BJ (cell line): ENCODE measurements at places on chromosomes 12 and 14.

DNA sequence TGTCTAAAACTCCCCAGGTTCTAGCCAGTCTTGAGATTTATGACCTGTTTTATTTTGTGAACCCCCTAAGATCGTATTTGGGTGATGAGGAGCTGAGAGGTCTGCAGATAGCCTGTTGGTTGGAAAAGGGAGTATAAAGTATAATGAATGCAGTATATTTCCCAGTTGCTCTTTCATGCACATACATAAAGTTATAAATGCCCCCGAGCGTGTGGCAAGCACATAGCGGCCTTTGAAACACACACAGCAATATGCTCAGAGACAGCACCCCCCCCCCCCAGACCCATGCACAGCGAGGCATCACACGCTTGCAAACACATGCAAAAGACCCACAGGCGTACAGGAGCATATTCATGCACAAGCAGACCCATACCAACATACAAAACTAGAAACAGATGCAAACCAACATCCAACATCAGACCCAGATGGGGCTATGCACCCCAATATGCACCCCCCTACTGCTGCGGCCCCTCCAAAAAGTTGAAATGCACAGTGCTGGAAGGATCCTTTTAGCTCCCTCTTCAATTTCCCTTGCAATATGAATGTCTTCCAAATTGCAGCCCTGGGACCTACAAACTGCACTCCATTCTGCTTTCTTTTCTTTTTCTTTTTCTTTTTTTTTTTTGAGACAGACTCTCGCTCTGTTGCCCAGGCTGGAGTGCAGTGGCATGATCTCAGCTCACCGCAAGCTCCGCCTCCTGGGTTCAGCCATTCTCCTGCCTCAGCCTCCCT lies 82.2 kb upstream of the TBX3 start:
- no peak for DNase-seq

DNA sequence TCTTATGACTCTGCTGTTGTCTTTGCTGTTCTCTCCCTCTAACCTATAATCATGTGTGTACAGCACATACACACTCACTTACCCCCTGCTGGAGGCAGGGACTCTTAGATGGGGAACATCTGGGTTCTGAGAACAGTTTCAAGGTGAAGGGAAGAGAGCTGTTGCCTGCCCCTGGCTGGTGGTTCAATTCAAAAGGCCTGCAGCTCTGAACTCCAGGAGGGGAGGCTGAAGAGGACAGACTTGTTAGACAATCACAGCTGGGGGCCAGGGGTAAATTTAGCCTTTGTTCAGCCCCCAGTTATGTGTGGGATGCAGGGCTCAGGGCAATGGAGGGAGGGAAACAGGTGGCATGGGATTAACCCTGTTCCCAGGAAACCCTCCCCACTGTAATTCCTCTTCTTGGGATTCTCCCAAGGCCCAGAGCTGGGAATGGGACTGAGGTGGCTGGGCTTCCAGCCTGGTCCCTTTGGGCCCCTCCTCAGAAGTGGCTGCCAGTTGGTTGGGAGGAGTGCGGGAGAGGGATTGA lies 1.9 kb downstream of the MYL6B start:
- no peak for DNase-seq

DNA sequence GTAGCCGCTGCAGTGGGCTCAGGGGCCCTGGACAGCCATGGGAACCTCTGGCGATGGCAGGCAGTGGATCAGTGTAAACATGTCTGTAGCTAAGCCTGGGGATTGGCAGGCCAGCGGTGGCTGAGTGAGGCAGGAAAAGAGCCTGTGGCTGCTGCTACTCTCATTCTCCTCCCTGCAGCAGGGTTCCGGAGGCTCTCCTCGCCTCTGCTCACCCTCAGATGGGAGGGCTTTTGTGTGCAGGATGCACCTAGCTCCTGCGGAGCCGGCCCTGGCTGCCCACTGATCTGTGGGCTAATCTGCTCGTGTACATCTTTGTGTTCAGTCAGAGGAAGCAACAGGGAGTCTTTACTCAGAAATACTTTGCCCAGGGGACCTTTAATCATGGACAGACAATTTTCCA lies 59.5 kb downstream of the GALNT8 start:
- DNase-seq: no peak

DNA sequence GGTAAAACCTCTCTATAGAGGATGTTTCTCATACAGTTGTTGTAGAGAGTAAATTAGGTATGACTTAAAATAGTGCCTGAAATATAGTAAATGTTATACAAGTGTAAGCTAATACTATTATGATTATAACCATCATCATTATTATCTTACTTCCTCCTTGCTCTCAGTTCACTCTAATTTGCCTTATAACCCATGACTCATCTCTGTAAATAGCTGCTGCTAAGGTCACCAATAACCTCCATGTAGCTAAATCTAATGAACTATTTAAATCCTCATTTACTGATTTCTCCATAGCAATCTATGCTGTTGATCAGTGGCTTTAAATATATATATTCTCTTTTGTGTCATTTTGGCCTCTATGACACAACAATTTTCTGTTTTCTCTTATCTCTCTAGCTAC lies 109.6 kb downstream of the RMST start:
- no peak for DNase-seq

GRCh38 chr14:67663633-67664032 lies 10.8 kb downstream of the VTI1B start:
- DNase-seq: no peak

DNA sequence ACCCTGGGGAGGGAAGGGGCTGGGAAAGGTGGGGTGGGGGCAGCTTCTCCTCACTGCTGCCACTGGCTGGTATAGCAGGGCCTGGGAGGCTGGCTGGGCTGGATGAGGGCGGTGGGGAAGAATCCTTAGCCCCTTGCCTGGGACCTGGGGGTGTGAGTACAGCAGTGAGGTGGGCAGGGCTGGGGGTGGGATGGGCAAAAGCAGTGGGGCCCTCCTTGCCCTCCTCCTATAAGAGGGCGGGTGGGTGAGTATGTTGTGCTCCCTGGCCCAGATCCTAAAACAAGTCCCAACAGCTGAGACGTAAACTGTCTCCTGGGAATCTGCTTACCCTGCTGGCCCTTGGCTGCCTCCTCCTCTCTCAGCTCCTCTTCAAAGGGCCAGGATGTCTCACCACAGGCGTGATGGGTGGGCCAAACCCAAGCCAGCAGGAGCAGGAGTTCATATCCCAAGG lies 2.2 kb downstream of the NCKAP5L start:
- no peak for DNase-seq

- no peak for DNase-seq
Measured at GRCh38 chr12:79200176-79200575, 335.6 kb downstream of the SYT1 start.

DNA sequence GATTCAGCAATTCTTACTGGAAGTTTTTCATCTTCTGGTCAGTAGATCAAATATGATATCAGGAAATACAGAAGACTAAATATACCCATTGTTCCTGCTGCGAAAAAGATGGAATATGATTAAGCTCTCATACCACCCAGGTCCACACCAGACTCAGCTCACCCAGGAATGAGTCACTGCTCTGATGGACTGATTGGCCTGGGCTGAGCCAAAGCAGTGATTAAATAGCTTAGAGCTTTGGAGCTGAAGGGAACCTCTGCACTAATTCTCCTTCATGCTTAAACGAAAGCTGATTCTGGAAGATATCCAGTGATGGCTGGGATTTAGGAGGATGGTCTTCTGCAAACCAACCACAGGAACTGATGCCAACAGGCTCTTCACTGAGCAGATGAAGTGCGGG lies 62.0 kb upstream of the SYT1 start:
- no peak for DNase-seq

- no peak for DNase-seq
Measured at GRCh38 chr14:51089278-51089677, 5.6 kb downstream of the TRIM9 start.

GRCh38 chr14:22666203-22666893 lies 22.2 kb upstream of the OR6J1 start:
- no peak for DNase-seq

DNA sequence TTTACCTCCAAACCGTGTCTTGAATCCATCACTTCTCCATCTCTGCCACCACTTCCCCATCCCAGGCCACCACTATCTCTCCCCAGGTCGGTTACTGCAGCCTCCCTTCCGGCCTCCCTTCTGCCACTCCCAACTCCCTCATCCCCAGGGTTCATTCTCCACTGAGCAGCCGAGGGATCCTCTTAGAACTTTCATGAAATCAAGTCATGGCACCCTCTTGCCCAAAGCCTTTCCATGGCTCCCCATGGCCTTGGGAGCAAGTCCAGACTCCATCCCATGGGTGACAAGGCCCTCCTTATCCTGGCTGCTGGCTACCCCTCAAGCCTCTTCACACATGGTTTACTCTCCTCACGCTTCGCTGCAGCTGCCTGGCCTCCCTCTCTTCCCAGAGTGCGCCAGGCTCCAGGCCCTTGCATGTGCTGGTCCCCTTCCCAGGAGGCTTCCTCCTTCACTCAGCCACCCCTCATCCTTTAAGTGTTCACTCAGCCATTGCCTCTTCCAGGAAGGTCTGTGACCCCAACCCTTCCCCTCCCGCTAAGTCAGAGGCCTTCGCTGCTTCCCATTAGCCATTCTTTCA lies 17.9 kb upstream of the SH2B3 start:
- DNase-seq: no peak

DNA sequence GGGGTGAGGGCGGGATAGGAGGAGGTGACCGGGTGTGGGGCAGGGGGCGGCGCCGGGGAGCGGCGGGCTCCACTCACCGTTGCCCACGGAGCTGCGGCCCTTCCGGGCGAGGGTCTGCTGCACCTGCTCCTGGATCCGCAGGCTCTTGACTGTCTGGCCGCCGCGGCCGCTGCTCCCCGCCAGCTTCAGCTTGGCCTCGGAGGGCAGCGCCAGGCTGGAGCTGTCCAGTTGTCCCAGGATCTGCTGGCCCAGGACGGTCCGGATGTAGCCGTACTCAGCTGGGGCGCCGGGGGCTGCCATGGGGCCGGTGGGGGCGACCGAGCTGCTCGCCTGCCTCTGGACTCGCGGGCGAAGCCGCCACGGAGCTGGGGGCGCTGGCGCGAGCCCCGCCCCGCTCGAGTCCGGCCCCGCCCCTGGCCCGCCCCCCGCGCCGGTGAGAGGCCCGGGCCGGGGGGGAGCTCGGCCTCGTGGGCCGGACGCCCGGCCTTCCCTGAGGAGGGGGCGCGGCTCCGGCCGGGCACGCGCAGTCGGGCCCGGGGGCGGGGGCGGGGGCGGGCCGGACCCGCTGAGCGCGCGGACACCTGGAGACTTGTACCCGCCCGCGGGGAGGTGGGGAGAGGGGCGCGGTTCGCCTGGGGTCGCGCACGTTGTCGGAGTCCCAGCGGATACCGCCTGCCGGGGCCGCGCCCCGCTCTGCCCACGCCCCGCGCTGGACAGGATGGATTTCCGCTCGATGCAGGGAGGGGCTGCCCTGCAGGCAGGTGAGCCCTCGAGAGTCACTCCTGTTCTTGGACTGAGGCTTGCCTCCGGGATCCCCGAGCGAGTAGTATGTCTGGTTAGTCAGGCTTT lies at the start of gene PKP2:
PKP2 (minus strand) TSS at position 346 of the 849 bp plus-strand sequence; CDS start at position 300, 46 bp downstream.
- no peak for DNase-seq

GRCh38 chr14:29205658-29206057 lies 439.1 kb downstream of the FOXG1 start:
- DNase-seq: no peak

DNA sequence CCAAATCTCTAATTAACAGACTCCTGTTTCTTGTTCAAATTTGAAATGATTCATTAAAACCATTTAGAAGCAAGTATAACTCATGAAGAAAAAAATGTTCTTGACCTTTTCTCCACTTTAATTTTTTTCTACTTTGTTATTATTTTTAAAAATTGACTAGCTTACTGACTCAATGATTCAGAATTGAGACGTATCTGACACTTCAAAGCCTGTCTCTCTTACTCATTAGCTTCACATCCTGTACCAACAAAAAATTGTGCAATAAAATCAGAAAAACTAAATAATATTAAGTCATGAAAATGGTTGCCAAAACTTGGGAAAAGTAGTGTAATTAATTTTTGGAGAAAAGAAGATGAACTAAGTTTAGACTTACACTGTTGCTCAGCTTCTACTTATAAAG lies 331.2 kb downstream of the SLC16A7 start:
- DNase-seq: no peak

- no peak for DNase-seq
Measured at GRCh38 chr12:100956311-100956852, 161.8 kb downstream of the ANO4 start.

DNA sequence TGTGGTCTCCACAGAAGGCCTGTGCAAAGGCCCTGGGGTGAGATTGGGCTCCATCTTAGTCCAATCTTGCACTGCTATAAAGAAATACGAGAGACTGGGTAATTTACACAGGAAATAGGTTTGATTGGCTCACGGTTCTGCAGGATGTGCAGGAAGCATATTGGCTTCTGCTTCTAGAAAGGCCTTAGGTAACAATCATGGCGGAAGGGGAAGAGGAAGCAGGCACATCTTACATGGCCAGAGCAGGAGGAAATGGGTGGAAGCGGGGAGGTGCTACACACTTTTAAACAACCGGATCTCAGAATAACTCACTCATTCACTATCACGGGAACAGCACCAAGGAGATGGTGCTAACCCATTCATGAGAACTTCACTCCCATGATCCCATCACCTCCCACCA lies 55.4 kb downstream of the FAR2 start:
- DNase-seq: no peak

- DNase-seq: no peak
Measured at GRCh38 chr12:104709692-104710435, 248.2 kb downstream of the SLC41A2 start.
